Mammary epithelial cell (primary cell): ENCODE measurements at places on chromosomes 13 and 19. TPM values are rescaled to one million over a fixed set of nuclear protein-coding genes. Genes with fewer than 3 reads are reported as not detected.

The GET3 gene
- 153 TPM for polyA plus RNA-seq

The PPM1N gene
- 2.3 TPM for polyA plus RNA-seq

The FXYD7 gene
- polyA plus RNA-seq: 0.67 TPM

DNA sequence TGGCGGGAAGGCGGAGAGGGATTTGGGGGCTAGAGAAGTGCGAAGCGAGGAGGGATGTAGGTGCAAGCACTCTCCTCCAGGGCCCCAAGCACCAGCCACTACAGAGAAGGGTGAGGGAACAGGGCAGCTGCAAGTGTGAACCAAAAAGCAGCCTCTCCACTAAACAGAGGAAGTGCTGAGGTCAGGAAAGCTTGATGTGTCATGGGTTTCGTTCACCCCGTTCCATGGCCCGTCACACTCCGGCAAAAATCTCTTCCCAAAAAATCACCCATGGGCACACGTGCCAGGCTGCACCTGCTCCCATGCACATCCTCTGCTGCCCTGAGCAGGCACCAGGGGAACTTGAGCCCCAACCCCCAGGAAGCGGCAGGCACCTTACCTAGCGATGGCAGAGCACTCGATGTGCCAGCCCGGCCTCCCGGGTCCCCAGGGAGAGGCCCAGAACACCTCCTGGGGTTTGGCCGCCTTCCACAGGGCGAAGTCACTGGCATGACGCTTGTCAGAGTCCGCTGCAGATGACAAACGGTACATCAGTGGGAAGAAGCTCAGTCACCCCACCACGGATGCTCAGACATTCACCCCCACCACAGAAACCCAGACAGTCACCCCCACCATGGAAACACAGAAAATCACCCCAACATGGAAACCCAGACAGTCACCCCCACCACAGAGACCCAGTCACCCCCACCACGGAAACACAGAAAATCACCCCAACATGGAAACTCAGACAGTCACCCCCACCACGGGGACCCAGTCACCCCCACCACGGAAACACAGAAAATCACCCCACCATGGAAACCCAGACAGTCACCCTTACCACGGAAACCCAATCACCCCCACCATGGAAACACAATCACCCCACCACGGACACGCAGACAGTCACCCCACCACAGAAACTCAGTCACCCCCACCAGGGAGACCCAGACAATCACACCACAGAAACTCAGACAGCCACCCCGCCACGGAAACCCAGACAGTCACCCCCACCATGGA, 29.0 kb downstream of the CARS2 start:
- DNase-seq: no peak

DNA sequence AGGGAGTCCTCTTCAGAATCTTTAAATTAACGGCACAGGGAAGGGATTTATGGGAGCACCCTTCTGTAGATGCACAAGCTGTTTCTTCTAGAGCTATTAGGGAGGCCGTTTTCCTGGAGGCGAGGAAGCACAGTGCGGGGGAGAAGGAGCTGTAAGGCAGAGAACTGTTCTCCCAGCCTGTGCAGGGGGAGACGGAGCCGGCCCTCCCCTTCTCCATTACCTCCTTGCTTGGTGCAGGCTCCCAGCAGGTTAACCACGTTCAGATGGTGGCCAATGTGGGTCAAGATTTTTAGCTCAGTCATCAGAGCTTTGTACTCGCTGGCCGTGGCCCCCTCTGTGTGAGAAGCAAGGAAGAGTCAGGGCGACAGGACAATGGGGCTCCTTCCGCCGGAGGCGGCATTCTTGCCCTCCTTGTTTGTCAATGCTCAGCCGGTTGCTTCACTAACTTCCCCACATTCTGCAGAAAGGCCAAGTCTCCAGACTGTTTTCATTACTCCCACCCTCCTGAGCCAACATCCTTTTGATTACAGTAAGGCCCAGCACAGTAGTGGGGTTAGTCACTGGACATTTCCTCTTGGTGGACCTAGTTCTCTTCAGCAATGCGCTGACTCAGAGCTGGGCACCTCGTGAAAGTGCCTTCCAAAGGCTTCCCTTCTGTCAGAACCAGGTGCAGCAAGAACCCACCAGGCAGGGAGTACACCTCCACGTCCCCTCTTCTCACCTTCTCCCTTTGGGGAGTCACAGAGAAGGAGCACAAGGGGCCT, 165.4 kb downstream of the FLT1 start:
- DNase-seq: no peak

- no peak for DNase-seq
Measured at GRCh38 chr13:21012211-21012610, 49.2 kb downstream of the LATS2 start.

GRCh38 chr19:35559781-35560180, 3.7 kb downstream of the ATP4A start:
- no peak for DNase-seq
